ENCODE measurements at places on chromosomes 7 and 10.
A peak's percentile ranks its signal among the peaks of the same experiment; 100 is the strongest.

- DNase-seq, result no peak
These were observed 998.3 kb downstream of the GATA3 start for GRCh38 chr10:9052767-9053166.

DNA sequence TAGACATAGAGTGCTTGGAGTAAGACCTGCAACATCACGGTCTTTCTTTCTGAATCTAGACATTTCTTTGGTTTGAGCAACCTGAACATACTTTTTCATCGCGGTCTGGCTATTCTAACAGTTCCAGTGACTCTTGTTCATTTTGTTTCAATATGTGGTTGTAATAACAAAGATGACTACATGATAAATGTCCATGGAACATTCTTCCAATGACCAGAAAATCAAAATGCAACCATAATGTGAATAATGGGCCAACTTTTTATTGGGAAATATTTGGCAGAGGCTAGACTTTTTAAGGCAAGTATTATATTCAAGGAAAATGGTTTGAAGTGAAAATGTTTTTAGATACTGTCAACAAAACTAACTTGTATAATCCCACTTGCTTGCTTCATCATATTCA is 282.5 kb downstream of the INHBA start:
- no peak for DNase-seq

- no peak for DNase-seq
These were observed 126.9 kb downstream of the MGMT start for GRCh38 chr10:129593953-129594352.

DNA sequence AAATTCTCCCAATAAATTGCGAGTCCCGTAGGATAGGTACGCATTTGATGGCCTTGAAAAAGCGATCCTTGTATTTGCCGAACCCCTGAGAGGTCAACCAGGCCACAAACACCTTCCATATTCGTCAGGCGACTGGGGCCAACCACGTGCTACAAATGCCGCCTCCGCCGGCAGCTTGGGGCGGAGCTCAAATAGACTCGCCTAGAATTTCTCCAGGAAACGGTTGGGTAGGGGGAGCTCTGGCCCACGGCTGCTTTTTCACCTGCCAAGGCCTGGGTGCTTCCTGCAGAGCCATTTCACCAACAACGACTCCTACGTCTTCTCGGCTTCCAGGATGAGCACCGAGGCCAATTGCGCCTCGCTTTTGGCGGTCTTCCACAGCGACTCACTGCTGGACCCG is 53.4 kb upstream of the KIF5B start:
- DNase-seq, result no peak

DNA sequence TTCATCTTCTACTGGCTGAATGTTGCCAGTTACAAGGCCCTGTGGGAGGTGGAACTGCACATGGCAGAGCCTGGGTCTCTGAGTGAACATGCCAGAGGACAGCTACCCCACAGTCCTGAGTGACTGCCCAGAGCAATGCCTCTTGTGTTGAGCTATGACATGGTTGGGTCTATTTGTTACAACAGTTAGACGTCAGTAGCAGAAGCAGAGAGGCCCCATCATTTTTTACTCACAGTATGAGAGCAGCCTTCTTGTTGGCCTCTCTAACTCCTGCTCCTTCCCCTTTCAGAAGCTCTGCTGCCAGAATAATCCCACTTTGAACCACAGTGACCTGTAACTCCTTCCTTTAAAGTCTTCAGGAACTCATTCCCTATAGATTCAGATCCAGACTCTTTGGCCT is 30.8 kb upstream of the NRP1 start:
- no peak for DNase-seq

- no peak for DNase-seq
These were observed 100.3 kb downstream of the ELFN1 start for GRCh38 chr7:1770331-1770730.

- no peak for DNase-seq
These were observed 131.1 kb downstream of the ADARB2 start for GRCh38 chr10:1605999-1606940.

GRCh38 chr7:2807460-2807844 is 36.7 kb downstream of the GNA12 start:
- DNase-seq, result no peak

GRCh38 chr7:37181550-37181932 is 267.1 kb downstream of the ELMO1 start:
- no peak for DNase-seq

DNA sequence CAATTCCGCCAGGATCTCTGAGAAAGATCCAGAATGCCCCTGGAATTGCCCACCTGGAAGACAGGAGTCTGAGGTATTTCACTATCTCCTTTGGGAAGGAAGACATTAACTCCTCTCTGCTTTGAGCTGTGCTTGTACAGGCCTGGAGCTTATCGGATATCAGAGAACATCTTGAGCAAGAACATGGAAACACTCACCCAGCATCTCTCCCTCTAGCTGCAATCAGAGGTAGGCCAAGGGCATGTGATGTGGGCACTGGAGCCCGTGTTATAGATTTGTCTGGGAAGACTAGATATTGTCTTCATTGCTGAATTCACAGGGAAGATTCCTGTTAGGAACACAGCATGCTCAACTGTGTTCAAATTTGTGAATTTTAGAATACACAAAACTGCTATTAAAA is 233.9 kb downstream of the PHF14 start:
- no peak for DNase-seq

DNA sequence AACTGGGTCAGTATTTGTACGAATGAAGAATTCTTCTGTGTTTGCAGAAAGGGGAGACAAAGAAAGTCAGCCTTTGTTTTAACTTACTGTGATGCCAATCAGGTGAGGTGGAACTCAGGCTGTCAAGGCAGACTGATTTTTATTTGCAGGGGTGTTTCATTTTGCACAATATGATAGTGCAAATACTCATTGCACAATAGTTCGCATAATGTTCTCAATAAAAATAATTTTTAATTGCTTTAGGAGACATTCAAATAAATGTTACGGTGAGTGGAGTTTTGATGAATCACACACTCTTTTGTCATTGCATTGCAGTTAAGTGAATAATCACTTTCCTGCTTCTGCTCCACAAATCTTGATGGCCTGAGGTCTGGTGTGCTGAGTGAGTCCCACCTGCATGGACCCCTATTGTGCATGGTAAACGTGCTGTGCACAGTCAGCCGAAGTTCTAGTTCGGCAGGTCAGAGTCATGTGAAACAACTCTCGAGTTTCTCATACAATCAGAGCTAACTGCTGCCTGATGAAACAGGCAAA is 141.3 kb upstream of the FZD8 start:
- peak; percentile 13 for DNase-seq

DNA sequence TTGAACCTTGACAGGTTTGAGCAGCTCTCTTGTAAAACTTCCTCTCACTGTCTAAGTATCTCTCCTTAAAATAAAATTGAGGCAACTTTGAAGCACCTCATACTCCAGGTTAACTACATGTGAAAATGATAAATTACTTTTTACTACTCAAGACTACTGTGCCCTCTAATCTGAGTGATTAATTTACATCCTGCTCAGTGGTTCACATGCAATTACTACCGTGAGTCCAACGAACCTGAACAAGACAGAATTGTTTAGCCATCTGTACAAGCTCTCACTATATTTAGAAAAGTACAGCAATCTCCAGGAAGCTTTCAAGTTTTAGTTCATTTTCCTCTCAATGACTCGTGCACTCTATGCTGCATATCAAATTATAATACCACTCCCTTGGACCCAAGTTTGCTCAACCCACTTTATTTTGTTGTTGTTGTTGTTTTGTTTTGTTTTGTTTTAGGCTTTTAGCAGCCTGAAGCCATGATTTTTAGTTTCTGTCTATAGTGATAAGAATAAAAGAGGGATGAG is 21.2 kb downstream of the PDE1C start:
- DNase-seq, result no peak

DNA sequence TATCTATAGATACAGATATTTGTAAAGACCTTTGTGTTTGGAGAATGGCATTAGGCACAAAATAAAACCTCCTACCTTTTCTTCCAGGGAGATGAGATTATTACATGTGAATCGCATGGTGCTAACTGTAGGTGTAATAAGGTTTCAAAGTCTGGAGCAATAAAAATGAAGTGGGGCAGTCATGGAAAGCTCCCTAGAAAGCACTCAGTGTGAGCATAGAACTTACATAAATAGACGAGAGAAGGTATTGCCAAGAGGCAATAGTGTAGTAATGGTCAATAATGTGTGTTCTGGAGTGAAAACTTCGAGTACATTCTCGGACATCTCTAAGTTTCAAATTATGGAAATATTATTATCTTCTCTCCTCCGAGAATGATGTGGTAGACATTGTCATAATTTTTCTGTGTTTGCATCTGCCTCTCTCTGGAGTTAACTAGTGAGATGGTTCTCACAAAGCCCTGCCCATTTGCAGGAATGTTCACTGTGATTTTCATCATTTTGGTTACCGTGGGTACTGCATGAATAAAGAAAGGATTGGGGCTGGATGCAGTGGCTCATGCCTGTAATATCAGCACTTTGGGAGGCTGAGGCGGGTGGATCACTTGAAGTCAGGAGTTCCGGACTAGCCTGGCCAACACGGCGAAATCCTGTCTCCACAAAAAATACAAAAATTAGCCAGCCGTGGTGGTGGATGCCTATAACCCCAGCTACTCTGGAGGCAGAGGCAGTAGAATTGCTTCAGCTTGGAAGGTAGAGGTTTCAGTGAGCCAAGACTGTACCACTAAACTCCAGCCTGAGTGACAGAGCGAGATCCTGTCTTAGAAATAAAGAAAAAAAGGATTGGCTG is 10.6 kb downstream of the VIM start:
- DNase-seq, result no peak

GRCh38 chr7:4556868-4557793 is 125.0 kb upstream of the FOXK1 start:
- DNase-seq, result no peak

DNA sequence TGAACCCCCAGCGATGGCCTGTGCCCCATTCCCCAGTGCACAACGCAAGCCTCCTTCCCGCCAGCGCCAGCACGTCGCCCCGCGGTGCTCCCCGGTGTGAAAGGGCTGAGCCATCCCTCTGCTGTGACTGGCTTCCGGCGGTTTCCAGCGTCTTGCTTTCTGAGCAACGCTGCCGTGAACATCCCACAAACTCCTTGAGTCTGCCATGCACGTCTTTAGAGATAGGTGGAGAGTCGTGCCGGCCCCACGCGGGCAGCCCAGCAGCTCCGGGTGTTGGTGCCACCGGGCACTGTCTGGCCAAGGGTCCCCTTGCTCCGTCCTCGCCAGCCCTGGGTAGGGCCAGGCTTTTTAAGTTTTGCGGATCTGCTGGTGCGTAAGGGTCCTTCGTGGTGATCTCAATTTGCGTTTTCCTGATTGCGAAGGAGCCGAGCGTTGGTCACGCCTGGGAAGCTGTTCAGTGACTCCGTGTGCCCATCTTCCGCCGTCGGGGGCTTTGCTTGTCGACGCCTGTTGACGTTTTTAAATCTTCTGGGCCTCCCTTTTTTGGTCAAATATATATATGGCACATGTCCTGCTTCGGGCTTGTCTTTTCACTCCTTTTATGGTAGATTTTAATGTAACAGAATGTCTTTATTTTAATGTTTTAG is 70.6 kb downstream of the FOXL3 start:
- DNase-seq, result no peak

All from DMS153 (cell line).